Activated T-helper 1 cell treated with anti-CD3 and anti-CD28 coated beads, Interleukin-2, amount 50 U/mL, for 16 hours (primary cell): ENCODE measurements at places on chromosomes 5 and 9.

DNA sequence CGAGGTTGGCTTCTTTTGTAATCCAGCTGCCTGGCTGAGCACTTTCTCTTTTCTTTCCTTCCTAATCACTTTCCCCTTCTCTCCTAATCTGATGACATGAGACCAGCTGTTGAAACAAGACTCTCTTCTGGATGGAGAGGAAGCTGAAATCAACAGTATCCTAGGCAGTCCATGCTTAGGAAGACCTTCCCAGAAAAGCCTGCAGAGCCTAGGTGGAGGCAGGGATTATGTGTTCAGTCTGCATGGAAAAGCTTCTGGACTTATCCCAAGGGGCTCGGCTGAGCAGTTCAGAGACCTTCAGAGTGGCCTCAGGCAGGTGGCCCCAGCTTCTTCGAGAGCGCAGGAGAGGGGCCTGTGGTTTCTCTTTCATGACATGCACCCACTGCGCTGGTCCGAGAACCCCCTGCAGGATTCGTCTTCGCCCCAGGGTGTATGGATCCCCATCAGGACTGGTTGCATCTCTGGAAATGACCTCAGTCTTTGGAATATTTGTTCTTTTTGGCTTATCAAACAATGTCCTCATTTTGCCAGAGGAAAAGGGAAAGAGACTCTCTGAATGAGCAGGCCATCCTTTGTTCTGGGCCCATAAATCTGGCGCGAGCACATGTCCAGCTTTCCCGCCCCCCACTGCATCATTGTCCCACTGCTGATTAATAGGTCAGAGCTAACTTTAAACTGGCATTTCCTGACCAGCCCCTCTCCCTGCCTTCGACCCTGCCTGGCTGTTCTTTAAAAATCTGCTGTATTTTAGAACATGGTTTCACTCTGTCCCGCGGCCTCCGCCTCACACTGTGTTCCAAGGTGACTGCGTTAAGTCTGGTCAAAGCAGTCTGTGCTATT, 177.9 kb upstream of the KLF4 start:
- no peak for DNase-seq

DNA sequence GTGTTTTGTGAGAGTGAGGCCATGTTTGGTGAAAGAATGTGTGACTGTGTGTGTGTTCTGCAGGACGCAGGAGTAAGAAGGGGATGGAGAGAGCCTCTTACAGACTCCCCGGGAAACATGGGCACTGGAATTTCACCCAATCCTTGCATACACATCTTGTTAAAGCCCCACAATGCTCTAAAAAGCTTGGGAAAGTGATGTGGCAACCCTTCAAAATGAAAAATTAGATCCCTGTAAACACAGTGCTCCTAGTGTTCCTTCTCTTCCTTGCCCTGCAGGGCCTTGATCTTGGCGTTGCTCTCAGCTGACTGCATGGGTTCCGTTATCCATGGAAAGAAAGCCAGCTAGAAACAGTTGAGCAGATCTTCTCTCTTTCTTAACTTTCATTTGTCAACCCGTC, 701.7 kb downstream of the SEMA5A start:
- DNase-seq, result no peak

GRCh38 chr5:133109655-133110483, 58.1 kb downstream of the HSPA4 start:
- no peak for DNase-seq

- no peak for DNase-seq
These were observed 70.1 kb downstream of the SV2C start for GRCh38 chr5:76153271-76153670.

GRCh38 chr5:68648944-68649857, 433.6 kb downstream of the PIK3R1 start:
- no peak for DNase-seq

- DNase-seq, result no peak
These were observed 149.6 kb downstream of the TTLL11 start for GRCh38 chr9:121943463-121943862.
